ENCODE measurements at places on chromosomes 7 and 10.

DNA sequence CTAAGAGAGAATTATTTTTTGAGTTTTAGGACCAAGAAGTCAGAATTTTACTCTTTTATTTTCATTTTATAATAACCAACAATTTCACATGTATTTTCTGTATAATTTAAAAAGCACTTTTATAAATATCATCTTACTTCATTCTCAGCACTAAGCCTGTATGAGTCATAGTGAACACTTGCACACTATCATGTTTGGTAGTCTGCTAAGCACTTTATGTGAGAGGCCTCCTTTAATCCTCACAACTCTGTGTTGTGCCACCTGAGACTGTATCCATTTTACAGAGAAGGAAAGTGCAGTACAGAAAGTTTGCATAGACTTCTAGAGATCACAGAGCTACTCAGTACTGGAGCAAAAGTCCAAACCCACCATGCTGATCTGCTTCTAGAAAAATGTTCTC, 939.6 kb downstream of the NRG3 start:
- DNase-seq = no peak

DNA sequence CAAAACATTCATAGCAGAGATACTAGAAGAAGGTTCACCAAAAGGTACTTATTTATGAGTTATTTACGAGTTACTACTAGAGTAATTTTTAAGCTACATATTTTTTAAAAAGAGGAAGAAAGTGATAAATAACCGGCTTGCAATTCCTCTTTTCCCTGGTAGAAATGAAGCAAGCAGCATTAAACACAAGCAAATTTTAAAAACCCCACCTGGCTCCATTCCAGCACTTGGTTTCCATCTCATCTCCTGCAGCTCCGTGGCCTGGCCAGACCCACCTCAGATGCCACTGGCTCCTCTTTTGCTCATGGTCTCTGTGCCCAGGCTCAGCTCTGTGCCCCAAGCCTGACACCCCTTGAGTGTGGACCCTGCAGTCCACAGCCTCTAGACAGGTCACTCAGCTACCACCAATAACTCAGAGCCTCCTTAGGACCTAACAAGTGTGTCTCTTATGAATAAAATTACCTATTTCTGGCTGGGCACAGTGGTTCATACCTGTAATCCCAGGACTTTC, 479.5 kb downstream of the TNS3 start:
- no peak for DNase-seq

DNA sequence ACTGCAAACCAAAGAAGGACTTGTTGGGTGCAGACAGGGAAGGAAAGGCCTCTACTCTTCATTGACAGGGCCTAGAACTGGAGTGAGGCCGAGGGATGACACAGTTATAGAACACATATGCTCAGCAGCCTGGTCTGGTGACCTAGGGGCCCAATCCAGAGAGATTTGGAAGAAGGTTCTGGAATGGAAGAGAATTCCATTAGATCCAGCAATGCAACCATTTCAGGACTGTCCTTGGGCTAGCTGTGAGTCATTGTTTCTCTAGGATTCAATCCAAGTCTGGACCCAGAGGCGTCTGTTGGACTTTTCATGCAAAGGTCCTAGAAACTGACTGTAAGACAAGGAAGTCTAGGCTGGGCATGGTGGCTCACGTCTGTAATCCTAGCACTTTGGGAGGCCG, 59.2 kb downstream of the WIPF3 start:
- DNase-seq = no peak

- DNase-seq = no peak
These were observed 260.7 kb downstream of the KLF6 start for GRCh38 chr10:3524086-3524960.

DNA sequence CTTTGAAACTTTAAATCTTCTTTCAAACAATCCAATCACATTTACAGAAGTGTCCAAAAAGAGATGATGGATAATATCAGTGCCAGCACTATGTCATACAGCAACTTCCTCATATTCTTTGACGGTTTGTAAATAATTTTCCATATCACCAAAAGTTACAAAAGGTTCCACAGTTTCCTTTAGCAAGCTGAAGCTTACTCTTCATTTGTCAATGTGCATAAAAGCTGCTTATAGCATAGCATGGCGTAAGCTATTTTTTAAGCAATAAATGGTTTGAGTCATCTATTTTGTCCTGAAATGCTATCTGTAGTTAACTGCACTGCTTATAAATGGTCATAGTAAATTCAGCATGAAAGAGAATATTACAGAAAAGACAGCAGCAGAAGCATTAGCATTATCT, 95.1 kb downstream of the ETV1 start:
- DNase-seq = no peak

Data from activated CD8-positive, alpha-beta memory T cell treated with anti-CD3 and anti-CD28 coated beads, Interleukin-2, amount 10 ng/mL, durations not matched to agents 7 days and 5 days (primary cell).